ENCODE measurements at places on chromosomes 12 and 14.

GRCh38 chr12:47907851-47908454, 3.2 kb upstream of the VDR start:
- DNase-seq, result no peak

DNA sequence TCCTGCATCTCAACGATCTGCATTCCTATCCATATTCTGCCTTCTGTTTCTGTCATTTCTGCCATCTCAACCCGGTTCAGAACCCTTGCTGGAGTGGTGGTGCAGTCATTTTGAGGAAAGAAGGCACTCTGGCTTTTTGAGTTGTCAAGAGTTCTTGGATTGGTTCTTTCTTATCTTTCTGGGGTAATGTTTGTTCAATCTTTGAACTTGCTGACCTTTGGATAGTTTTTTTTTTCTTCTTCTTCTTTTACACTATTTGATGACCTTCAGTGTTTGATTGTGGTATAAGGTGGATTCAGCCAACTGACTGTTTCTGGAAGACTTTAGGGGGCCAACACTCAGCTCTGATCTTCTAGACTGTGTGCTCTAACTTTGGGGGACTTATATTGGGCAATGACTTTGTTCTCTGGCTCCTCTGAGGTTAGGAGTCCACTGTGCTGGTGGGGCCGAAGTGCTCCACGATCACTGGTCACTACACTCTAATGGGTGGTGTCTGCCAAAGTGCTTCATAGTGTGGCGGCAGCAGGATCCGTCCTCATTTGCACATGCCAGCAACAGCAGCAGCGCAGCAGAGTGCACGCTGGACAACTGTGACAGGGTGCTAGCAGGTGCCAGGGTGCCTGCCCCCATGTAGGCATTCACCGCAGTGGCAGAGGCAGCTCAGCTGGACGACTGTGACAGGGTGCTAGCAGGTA, 255.8 kb downstream of the FBXL14 start:
- no peak for DNase-seq

DNA sequence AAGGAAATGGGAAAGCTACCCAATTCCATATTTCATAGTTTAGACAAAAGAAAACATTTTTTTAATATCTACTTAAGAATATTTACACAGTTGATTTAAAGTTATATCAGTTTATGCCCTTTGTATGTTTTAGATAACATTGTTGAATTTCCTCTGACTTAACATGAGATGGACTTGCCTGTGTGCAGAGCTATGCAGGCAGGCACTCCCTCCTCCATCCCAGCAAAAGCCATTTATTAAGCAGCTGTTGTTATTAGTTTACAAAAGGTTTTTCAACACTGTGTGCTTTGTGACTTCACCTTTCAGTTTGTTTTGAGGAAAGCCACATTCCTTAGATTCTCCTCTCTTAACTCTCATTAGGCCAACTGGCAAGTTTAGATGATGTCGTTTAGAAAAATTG, 337.5 kb upstream of the PDE3A start:
- no peak for DNase-seq

DNA sequence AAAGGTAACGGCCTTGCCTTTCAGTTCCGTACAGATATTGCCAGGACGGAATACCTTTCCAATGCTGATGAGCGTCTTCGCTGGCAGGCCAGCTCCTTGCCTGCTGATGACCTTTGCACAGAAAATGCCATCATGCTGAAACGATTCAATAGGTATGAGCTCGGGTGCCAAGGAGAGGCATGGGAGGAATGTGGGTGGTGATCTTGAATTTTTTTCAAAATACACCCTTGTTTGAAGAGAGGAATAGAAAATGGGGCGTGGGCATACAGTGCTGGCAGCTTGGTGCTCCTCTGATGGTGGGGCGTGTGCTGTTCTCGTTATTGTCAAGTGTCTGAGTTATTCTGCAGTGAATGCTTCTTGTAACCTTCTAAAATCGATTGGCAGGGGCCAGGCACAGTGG, 52.5 kb downstream of the HSP90AA1 start:
- DNase-seq, result no peak

GRCh38 chr12:28409892-28410291, 219.6 kb downstream of the CCDC91 start:
- DNase-seq, result no peak

- DNase-seq, result no peak
These were observed 254.4 kb downstream of the SLC16A7 start for GRCh38 chr12:59850268-59850667.

- DNase-seq, result no peak
These were observed 71.6 kb downstream of the ASCL4 start for GRCh38 chr12:107845980-107846659.

DNA sequence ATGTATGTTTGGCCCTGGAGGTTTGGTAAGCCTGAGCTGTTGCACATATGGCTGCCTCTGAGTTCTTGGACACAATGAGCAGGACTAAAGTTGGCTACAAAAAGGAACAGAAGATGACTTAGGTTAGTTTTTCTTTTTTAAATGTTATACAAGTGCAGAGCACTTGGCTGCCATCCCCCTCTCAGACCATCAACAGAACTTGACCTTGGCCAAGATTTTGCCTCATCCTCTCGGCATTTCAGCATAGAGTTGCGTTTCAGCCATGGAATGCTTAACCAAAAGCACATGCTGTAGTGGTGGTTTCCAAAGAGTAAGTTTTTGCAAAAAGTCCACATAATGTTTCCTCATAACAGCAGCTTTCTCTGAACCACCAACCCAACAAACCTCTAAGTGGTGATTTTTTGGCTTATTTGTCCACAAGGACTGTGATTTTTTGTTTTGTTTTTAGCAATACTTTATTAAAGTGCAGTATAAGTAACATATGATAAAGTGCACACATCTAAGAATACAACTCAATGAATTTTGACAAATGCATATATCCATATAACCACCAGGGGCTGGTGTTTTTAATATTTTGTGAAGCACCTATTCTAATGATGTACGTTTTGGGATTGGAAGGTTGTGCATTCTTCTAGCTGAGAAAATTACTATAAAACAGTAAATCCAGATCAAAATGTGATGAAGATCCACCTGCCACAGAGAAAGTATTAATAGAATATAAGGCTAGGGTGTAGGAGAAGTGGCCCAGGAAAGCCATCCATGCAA, 12.1 kb upstream of the GALNT16 start:
- DNase-seq, result no peak

DNA sequence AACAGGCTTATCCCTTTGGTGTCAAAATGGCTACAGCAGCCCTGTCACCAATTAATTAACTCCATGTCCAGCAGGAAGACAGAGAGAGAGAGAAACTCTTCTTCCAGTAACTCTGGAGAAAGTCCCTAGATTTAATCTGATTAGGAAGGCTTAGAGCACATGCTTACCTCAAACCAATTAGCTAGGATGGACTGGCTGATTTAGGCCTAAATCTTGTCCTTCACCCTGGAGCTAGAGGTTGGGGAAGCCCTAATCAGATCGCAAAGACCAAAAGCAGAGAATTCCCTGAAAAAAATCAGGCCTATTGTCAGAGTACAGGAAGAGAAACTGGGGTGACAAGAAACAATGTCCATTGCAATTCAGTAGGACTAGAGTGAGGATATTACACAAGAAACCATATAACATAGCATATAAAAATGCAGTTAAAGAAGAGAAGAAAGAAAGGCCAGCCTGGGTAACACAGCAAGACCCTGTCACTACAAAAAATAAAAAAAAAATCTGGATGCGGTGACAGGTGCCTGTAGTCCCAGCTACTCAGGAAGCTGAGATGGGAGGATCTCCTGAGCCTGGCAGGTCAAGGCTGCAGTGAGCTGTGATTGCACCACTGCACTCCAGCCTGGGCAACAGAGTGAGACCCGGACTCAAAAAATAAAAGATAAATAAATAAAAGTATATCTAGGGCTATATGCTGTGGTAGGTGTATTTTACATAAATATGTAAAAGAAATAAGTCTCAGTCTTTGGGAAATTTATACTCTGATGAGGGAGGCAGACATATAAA, 34.9 kb upstream of the TUBA1A start:
- DNase-seq, result no peak

GRCh38 chr14:100118396-100119011, 40.9 kb downstream of the DEGS2 start:
- no peak for DNase-seq

- DNase-seq, result no peak
These were observed 5.7 kb downstream of the LHX5 start for GRCh38 chr12:113465808-113466453.

All from central memory CD8-positive, alpha-beta T cell (primary cell).